ENCODE measurements at places on chromosomes 3 and 15.

- no peak for DNase-seq
These were observed 131.7 kb downstream of the XXYLT1 start for GRCh38 chr3:195139091-195139875.

- no peak for DNase-seq
These were observed 14.6 kb upstream of the NRROS start for GRCh38 chr3:196624907-196625306.

- no peak for DNase-seq
These were observed 10.0 kb downstream of the ITPKA start for GRCh38 chr15:41503669-41504010.

DNA sequence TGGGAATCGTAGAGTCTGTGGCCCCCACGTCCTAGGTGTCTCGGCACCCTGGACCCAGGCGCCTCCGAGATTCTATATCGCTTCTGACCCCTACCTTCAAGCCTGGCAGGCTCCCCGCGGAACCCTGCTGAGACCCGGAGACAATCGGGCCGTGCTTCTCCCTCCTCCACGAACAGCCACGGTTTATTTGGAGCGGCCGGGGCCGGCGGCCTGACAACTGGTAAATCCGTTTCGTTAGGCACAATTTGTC is 1.4 kb downstream of the GATA2 start:
- no peak for DNase-seq

GRCh38 chr15:73631915-73632669 is 1.1 kb downstream of the NPTN start:
- no peak for DNase-seq

GRCh38 chr3:127820221-127820825 is 2.0 kb downstream of the MGLL start:
- DNase-seq = no peak

GRCh38 chr3:21592828-21593227 is 158.2 kb downstream of the ZNF385D start:
- no peak for DNase-seq
